ENCODE measurements at places on chromosomes 5 and 9. TPM values are rescaled to one million over a fixed set of nuclear protein-coding genes. Genes with fewer than 3 reads are reported as not detected.
A peak's percentile ranks its signal among the peaks of the same experiment; 100 is the strongest.

Gene EPB41L4B
- total RNA-seq: 2.0 TPM

DNA sequence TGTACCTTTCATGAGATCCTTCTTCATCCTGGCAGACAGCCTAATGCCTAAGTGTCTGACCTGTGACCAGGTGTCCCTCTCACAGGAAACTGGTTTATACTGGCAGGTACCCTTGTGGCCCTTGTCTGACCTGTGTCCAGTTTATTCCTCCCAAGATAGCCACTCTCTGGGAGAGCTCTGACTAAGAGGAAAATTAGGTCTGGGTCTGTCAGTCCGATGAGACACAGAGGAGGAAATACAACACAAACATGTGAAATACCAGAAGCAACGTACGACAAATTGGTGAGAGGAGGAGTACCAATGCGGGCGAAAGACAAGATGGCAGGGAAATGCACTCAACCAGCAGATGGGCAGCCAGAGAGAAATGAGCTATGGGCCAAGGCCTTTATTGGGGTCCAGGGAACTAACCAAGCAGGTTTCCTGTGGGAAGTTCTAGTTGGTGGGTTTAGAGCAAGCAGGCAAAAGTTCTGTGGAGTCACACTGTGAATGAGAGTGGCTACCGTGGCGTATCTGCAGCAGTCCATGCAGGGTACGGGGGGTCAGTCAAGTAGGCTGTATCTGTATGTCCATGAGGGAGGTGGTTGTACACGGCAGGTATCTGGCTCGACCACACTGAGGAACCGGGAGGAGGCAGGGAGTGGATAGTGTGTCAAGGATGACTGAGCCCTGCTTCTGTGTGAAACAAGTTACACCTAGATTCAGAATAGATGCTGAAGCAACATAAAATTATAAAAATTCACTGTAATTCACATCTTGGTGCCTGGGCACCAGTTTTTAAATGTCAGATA lies 109.0 kb downstream of the MLLT3 start:
- peak overlapping the region; percentile 74 for H3K27ac ChIP-seq
- H3K4me1 ChIP-seq: peaks cover 26% of the 10 kb centered on the region
- no peak overlapping the region for H3K4me3 ChIP-seq
- DNase-seq: no peak

DNA sequence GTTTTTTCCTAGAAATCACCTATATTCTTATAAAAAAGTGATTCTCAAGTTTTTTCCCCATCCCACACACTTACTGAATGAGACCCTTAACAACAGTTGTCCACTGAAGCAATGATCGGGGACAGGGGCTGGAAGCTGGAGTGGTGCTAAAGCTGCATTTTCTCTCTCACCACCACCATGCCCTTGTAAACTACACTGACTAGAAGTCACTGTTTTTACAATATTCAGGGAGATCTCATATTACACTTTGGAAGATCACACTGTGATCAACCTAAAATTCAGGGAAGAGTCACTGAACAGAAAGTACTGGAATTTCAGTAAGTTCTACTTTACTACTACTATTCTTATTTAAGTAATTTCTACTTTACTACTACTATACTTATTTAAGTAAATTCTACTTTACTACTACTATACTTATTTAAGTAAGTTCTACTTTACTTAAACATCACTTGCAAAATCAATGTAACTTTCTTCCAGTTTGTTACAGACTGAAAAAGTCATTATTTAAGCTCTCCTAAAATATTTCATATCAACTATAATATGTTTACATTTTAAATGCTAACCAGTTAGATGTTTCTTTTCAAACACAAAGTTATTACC lies 164.3 kb downstream of the AGTPBP1 start:
- no peaks in the 10 kb centered on the region for H3K36me3 ChIP-seq
- H3K4me3 ChIP-seq: no peak overlapping the region
- no peak overlapping the region for H3K27ac ChIP-seq
- no peak for DNase-seq
- H3K4me1 ChIP-seq: peaks cover 4% of the 10 kb centered on the region

Gene IFNA2
- not detected for total RNA-seq

Gene NACC2
- 12.2 TPM for total RNA-seq

Gene OR1Q1
- not detected for total RNA-seq

GRCh38 chr5:138844812-138845513 lies 30.2 kb downstream of the LRRTM2 start:
- no peak for DNase-seq
- no peaks in the 10 kb centered on the region for H3K36me3 ChIP-seq
- H3K27me3 ChIP-seq: no peaks in the 10 kb centered on the region
- H3K4me3 ChIP-seq: no peak overlapping the region
- no peak overlapping the region for H3K27ac ChIP-seq

Gene C9orf72
- 13.2 TPM for total RNA-seq

Gene FBP1
- total RNA-seq: 2.9 TPM

GRCh38 chr9:8857068-8857925 lies 1057.7 kb upstream of the DMAC1 start:
- H3K4me3 ChIP-seq: peak overlapping the region; percentile 86
- H3K36me3 ChIP-seq: peaks cover 4% of the 10 kb centered on the region
- DNase-seq: peak; percentile 61
- peaks cover 32% of the 10 kb centered on the region for H3K4me1 ChIP-seq
- peak overlapping the region; percentile 70 for H3K27ac ChIP-seq

- H3K4me3 ChIP-seq: no peak overlapping the region
- no peaks in the 10 kb centered on the region for H3K27me3 ChIP-seq
- no peak overlapping the region for H3K27ac ChIP-seq
- H3K36me3 ChIP-seq: no peaks in the 10 kb centered on the region
- no peak for DNase-seq
These were observed 643.0 kb upstream of the RGMB start for GRCh38 chr5:98130261-98131035.

- no peak for DNase-seq
- H3K4me3 ChIP-seq: no peak overlapping the region
- H3K4me1 ChIP-seq: peaks cover 11% of the 10 kb centered on the region
- no peak overlapping the region for H3K27ac ChIP-seq
- no peaks in the 10 kb centered on the region for H3K36me3 ChIP-seq
- H3K27me3 ChIP-seq: no peaks in the 10 kb centered on the region
These were observed 452.4 kb upstream of the GRAMD2B start for GRCh38 chr5:125970631-125971307.

DNA sequence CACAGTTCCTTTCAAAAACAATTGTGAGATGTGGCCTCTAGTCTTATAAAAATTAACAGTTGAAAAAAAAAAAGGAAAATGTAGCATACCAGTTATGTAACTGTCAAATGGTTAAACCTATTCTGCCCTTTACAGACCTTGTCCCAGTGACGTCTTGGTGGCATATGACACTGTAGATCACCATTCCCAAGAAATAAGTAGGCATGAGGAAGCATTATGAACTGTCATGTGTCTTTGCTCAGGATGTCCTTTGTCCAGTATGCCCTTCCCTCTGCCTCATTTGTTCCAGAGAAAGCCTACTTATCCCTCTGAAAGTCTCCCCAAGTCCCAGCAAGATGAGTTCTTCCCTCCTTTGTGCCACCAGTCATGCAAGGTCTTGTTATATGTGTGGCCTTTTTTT lies 63.2 kb downstream of the PAM start:
- no peak for DNase-seq
- no peaks in the 10 kb centered on the region for H3K27me3 ChIP-seq
- no peak overlapping the region for H3K4me3 ChIP-seq
- no peaks in the 10 kb centered on the region for H3K4me1 ChIP-seq

- no peak overlapping the region for H3K27ac ChIP-seq
- no peak for DNase-seq
- H3K27me3 ChIP-seq: no peaks in the 10 kb centered on the region
- no peak overlapping the region for H3K4me3 ChIP-seq
These were observed 31.7 kb downstream of the MAPKAP1 start for GRCh38 chr9:125674981-125675973.

DNA sequence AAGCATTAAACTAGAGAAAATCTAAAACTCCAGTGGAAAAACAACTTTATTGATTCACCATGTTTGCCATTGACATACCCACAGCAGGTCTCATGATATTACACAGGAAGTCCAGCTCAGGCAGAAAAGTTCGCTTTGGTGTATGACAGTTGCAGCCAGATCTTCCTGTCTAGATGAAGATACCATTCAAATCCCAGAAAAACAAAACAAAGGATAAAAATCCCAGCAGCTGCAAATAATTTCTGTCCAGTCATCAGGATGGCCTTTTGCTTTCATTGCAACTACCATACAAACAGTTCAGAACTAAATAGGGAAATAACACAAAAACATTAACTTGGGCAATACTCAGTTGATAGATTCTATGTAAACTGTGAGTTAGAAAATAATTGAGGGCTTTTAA lies 136.0 kb upstream of the NREP start:
- no peaks in the 10 kb centered on the region for H3K36me3 ChIP-seq
- no peaks in the 10 kb centered on the region for H3K4me1 ChIP-seq
- no peaks in the 10 kb centered on the region for H3K27me3 ChIP-seq
- H3K4me3 ChIP-seq: no peak overlapping the region

DNA sequence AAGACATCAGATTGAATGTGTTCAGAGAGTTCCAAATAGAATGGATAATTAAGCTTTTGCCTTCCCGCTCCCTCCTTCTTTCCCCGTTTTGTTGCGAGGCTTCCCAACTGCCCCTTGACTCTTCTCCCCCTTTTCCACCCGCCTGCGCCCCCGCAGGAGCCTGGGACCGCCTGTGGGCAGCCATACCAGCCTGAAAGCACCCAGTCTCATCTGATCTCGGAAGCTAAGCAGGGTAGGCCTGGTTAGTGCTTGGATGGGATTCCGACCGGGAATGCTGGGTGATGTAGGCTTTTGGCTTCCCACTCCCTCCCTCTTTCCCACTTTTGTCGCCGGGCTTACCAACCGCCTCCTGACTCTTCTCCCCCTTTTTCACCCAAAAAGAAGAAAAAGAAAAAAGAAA lies 6.8 kb upstream of the HSD17B4 start:
- H3K4me3 ChIP-seq: no peak overlapping the region
- DNase-seq: no peak

DNA sequence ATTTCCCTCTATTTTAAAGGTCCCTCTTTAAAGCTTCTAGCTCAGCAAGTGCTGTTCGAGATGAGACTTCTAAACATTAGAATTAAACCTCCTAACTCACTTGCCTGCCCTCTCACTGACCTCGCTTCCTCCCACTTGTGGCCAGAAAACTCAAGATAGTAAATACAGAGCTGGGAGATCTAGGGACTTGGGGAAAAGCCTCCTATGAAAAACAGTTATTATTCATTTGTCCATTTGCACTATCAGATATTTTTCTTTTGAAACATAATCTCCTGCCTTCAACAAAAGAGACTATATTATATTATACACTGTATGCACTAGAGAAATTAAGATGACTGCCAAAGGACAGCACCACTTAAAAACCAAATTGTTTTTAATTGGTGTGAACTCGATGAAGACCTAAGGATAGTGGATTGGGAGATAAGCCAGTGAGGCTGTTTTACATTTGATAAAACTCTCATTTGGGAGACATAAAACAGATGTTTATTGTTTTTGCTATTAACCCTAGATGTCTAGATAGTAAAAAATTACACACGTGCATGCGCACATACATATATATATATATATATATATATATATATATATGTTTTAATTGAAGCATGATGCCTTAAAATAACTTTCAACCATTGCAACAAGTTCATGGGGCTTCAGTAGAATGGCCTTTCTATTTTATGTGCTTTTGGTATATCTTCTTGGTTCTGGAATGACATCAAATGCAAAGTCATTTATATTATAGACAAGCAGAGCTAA lies 229.4 kb downstream of the ADAMTSL1 start:
- peak overlapping the region; percentile 1 for H3K27ac ChIP-seq
- peak; percentile 40 for DNase-seq
- H3K27me3 ChIP-seq: no peaks in the 10 kb centered on the region
- no peak overlapping the region for H3K4me3 ChIP-seq

DNA sequence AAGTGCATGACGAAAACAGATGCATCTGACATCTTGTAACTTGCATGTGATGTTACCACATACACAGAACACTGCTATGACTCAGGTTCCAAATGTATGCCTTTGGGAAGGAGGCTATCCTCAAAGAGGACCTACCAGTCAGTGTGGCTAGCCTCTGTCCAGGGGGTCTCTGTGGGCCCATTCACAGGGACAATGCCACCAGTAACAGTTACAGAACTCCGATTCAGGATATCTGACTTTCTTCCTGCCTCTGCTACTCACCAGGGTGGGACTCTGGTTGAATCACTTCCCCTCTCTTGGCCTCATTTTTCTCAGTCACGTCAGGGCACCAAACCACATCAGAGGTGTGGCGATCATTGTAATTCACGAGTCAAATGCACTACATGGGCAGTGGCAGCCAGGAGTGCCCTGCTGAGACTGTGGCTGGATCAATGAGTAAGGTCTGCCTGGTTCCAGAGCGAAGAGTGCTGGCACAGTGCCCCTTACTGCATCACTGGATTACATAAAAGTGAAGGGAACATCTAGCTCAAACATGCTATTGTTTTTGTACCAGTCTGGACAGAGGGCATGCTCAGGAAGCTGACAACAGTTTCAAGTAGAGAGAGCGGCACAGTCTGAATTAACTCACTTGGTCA lies 13.2 kb downstream of the ATOX1 start:
- H3K27ac ChIP-seq: no peak overlapping the region
- no peaks in the 10 kb centered on the region for H3K27me3 ChIP-seq
- H3K4me3 ChIP-seq: no peak overlapping the region

DNA sequence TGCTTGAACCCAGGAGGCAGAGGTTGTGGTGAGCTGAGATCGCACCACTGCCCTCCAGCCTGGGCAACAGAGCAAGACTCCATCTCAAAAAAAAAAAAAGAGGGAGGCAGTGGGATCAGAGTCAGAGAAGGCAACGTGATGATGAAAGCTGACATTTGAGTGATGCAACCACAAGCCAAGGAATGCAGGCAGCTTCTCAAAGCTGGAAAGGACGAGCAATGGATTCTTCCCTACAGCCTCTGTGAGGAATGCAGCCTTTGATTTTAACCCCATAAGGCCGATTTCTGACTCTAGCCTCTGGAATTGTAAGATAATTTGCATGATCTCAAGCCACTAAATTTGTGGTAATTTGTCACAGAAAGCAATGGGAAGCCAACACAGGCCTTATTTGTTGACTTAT lies 9.8 kb downstream of the TGFBI start:
- DNase-seq: no peak
- H3K27ac ChIP-seq: no peak overlapping the region

DNA sequence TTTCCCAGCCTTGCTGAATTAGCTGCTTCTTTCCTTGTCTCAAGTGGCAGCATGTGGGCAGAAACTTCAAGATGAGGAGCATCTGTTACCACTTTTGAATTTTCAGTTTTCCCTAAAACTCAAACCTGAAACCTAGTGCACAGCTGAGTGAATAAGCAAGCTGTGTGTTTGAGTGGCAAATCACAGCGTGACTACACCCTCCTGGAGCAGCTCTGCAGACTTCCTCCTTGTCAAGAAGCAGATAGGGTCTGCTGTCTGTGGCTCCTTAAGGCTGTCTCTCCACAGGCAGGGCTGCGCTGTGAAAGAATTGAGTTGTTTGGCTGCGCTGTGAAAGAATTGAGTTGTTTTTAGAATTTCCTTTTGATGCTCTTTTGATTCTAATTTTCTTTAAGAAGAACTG lies 179.7 kb upstream of the HAPLN1 start:
- DNase-seq: peak; percentile 33
- no peaks in the 10 kb centered on the region for H3K36me3 ChIP-seq
- no peak overlapping the region for H3K4me3 ChIP-seq
- H3K27ac ChIP-seq: no peak overlapping the region
